ENCODE measurements at places on chromosomes 6 and 20. TPM values are rescaled to one million over a fixed set of nuclear protein-coding genes. Genes with fewer than 3 reads are reported as not detected.

Gene GGTLC1
- not detected for total RNA-seq

Gene SEMG1
- total RNA-seq = not detected

Gene PABPC1L
- total RNA-seq = 17.4 TPM

Gene GPR63
- total RNA-seq = 5.6 TPM

Gene CST2
- not detected for total RNA-seq

Gene RIPK1
- total RNA-seq = 23.1 TPM

Gene BPIFA1
- not detected for total RNA-seq

Gene COQ3
- 4.7 TPM for total RNA-seq

Data from camera-type eye (tissue), 1 donor.